Stimulated activated CD4-positive, alpha-beta T cell treated with anti-CD3 and anti-CD28 coated beads, Interleukin-2, amount 100 ng/mL, for 4 hours (primary cell): ENCODE measurements at places on chromosomes 5 and 9.

DNA sequence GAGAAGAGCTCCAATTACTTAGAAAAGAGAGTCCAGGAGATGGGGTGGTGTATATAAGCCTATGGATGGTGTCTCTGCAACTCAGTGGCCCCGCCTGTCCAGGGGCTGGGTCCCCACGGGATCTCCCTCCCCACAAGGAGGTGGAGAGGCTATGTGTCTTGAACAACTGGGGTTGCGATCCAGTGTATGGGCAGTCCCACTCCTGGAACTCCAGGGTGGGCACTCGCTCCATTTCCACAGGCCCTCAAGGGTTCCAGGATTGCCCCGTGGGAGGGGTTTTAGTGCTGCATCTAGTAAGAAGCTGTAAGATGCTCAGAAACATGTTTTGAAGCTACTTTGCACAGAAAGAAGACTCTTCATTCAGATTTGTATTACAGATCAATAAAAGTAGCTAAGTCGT is 558 bp upstream of the SMAD5 start:
- DNase-seq, result no peak

- DNase-seq, result no peak
Measured at GRCh38 chr5:143491646-143492045, 88.2 kb upstream of the NR3C1 start.

DNA sequence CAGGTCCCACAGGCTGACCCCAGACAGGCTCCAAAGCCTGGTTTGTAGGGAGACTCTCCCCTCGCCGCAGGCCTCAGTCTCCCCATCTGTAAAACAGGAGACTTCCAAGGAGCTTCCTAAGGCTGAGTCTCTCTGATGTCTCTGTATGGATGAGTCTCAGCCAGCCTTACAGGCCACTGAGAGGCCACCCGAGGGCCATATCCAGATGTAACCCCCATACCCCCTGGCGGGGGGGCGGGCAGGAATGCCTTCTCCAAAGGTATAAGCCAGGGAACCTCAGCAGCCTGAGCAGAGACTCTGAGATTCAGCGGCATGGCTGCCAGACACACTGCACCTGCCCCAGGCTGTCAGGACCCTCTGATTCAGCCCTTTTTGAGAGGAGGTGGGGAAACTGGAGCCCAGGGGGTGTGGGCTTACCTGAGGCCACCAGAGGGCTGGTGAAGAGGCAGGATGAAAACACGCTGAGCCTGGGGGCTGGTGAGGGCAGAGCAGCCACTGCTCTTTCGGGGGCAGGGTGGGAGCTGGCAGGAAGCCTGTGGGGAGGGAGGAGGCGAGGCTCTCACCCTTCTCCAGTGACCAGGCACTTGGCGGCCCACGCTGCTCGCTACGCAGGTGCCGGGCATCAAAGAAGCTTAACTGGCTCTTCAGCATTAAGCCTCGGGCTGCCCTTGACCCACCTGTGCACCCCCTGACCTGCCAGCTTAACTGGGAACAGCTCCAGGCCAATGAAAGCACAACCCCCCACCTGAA is 5.5 kb upstream of the SUSD3 start:
- no peak for DNase-seq

GRCh38 chr5:90562341-90562740 is 3.7 kb downstream of the ADGRV1 start:
- no peak for DNase-seq

GRCh38 chr5:50476549-50476948 is 35.5 kb upstream of the EMB start:
- no peak for DNase-seq

GRCh38 chr9:37565661-37566618 is 10.2 kb downstream of the FBXO10 start:
- no peak for DNase-seq

- DNase-seq, result no peak
Measured at GRCh38 chr5:201672-202071, 10.4 kb downstream of the LRRC14B start.

- no peak for DNase-seq
Measured at GRCh38 chr9:124256517-124257069, 1.2 kb upstream of the NEK6 start.

GRCh38 chr5:22431840-22432239 is 421.3 kb downstream of the CDH12 start:
- no peak for DNase-seq

- no peak for DNase-seq
Measured at GRCh38 chr5:117880932-117881331, 1107.4 kb downstream of the DTWD2 start.

DNA sequence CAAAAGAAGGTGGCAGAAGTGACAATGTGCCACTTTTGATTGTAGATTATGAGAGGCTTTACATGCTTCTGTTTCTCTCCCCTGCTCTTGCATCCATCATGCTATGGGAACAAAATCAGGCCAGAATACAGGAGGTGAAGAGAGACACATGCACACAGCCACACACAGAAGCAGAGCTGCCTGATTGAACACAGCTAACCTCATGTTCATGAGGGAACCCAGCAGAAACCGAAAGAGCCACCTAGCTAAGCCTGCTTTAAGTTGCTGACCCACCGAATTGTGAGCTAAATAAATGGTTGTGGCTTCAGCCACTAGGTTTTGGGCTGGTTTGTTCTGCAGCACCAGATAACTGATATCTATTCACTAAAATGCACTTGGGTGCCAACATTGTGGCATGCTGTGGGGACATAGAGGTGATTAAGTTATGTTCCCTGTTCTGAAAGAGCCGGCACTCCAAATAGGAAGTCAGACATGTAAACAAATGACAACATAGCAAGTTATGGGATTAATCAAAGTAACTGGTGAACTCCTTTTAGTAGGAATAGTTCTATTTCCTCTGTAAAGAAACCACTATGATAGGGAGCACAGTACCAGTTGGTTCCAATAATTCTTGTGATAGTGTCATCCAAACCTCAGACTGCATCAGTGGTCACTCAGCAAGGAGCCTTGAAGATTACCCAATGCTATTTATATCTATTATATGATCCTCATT is 93.6 kb upstream of the TNC start:
- DNase-seq, result no peak
